ENCODE measurements at places on chromosomes 2 and 18.

- no peak for DNase-seq
These were observed 768.3 kb upstream of the CDH7 start for GRCh38 chr18:64982414-64983055.

GRCh38 chr2:64765160-64765805 is 111.6 kb upstream of the SERTAD2 start:
- no peak for DNase-seq

DNA sequence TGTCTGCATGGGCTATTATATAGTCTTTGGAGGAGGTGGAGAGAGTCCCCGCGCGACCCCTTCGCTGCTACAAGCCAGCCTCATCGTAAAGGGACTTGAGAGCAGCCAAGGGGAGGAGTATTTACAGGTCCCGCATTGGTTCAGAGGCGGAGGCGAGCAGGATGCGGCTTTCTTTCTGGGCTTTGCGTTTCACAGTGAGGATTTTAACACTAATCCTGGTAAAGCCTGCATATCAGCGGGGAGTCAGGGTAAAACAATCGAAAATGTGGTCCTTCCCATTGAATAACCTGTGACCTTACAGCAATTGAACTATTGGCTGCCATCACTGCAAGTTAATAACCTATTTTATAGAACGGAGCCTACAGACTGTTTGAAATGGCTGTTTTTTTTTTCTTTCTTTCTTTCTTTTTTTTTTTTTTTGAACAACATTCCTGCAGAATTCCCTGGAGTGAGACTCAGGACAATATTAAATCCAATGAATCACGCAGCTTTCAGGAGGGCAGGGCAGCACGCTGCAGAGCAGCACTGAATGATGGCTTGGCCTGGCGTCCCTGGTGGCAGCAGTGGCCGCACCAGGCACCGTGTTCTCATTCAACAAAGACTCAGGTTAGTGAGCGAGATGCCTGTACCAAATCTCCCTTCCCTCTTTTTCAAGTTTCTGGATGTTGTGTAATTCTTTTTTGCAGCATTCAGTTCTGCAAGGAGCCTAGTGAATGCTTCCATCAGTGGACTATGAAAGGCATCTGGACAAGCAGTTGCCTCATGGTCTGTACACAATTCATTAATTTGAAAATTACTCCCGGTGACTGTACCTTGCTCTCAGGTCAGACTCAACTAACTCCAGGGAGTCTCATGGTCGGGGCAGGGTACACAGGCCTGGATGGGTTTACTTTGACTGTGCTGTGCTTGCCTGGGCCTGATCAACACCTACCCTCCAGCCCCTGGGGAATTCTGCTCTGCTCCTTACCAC is 19.8 kb downstream of the SMIM21 start:
- no peak for DNase-seq

DNA sequence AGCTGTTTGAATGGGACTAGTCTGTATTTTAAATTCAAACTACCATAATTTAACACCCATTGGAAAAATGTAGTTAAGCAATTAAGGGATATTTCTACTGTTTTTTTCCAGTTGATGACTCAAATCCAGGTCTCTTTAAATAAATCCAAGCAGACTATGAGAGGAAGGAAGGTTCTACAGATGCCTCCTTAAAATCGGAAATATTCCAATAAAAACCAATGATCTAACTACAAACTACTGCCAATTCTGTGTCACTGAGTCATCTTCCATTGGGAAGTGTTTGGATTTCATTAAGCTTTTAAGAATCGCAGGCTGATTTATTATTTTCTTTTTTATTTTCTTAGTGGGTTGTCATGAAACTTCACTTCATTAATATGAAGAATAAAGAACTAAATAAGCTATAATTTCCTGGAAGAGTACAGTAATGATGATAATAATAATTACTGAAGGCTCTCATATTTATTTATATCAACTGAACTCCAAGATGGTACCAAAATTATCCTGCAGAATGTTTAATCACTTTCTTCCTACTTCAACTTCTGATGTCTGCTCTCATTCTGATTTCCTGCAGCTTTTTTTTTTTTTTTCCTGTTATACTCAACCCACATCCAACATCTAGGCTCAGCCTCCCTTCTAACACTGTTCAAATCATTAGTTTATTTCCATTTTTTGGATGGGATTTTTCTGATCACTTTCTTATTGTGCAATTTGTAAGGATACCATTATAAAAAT is 166.3 kb upstream of the FN1 start:
- no peak for DNase-seq

- no peak for DNase-seq
These were observed 59.7 kb upstream of the NABP1 start for GRCh38 chr2:191618046-191618780.

DNA sequence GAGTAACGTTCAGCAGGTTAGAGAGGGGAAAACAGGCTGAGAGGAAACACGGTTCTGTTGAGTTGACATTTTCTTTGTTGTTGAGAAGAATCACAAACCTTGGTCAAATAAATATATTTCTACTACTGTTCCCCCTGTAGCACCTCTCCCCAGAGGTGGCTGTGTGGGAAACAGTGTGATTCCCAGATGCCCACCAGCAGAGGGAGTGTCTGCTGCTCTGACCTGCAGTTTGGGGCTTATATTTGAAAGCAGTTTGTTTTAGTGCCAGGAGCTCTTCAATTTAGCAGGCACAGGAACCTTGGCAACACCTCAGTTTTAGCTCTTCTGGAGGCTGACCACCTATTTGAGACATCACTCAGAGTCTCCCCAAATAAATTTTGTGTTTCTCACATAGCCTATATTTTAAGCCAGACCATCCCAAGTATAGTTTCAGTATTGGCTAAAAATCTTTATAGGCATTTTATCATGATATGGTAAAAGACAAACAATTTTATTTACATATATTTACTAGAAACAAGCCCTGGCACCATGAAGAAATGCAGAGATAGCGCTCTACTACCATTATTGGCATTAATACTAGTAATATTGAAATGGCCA is 75.7 kb downstream of the PIK3C3 start:
- no peak for DNase-seq
